ENCODE measurements at places on chromosomes 1 and 21. TPM values are rescaled to one million over a fixed set of nuclear protein-coding genes. Genes with fewer than 3 reads are reported as not detected.

CLCNKB gene
- total RNA-seq = not detected

SPATA46 gene
- not detected for total RNA-seq

C1orf216 gene
- 9.4 TPM for total RNA-seq

SPRTN gene
- 9.6 TPM for total RNA-seq

DNA sequence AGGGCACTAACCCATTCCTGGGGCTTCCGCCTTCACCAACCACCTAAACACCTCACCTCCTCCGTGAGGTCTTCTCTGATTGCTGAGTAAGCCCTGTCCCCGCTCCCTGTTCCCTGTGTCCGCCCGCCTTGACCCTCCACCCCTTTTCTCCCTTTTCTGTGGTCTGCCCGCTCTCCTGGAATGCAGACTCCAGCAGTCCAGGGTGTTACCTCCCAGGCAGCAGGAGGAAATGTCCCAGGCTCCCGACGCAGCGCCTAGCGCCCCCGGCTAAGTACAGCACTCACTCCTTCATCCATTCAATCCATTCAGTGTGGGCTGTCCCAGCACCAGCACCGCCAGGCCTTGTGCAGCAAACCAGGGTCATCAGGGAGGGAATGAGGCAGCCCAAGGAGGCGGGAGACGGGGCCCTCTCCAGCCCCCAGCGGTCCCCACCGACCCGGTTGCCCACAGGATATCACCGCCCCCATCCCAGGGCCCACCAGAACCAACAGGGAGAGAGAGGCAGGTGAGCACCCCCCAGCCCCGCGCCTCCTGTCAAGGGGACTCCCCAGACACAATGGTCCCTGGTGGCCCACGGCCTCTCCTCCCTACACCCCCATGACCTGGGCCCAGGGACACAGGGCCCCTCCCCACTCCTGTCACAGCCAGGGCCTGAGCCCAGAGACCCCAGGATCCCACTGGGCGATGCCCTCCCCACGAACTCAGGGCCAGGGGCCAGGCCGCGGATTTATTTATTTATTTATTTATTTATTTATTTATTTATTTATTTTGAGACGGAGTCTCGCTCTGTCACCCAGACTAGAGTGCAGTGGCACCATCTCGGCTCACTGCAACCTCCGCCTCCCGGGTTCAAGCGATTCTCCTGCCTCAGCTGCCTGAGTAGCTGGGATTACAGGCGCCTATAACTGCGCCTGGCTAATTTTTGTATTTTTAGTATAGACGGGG lies 10.2 kb downstream of the TNFRSF14 start:
- H3K27ac ChIP-seq = no peak overlapping the region
- H3K36me3 ChIP-seq = peaks cover 2% of the 10 kb centered on the region
- H3K27me3 ChIP-seq = no peaks in the 10 kb centered on the region
- DNase-seq = no peak
- H3K4me3 ChIP-seq = no peak overlapping the region

DNA sequence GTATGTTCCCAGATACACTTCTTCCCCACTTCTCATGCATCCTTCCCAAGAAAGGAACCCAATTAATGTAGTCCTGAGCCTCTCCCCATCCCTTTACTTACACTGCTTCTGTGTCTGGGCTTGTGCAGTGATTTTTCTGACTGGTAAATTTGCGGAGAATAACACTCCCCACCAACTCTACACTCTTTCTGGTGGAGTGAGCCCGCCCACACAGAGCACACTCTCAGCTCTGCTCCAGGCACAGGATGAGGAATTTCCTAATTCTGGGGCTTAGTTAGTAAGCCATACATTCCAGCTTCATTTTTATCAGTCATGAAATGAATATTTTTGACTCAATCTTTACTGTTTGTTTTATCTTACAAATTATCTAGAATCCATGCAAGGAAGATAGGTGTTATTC lies 38.6 kb downstream of the FMO4 start:
- H3K27ac ChIP-seq = no peak overlapping the region
- no peaks in the 10 kb centered on the region for H3K36me3 ChIP-seq
- H3K4me3 ChIP-seq = no peak overlapping the region
- peaks cover 16% of the 10 kb centered on the region for H3K27me3 ChIP-seq
- DNase-seq = no peak
- no peaks in the 10 kb centered on the region for H3K4me1 ChIP-seq

- H3K36me3 ChIP-seq = peaks cover 11% of the 10 kb centered on the region
- no peak overlapping the region for H3K4me3 ChIP-seq
- peaks cover 22% of the 10 kb centered on the region for H3K4me1 ChIP-seq
- peak overlapping the region; percentile 50 for H3K27ac ChIP-seq
- no peaks in the 10 kb centered on the region for H3K27me3 ChIP-seq
These were observed 40.7 kb downstream of the NME7 start for GRCh38 chr1:169326956-169327268.

DNA sequence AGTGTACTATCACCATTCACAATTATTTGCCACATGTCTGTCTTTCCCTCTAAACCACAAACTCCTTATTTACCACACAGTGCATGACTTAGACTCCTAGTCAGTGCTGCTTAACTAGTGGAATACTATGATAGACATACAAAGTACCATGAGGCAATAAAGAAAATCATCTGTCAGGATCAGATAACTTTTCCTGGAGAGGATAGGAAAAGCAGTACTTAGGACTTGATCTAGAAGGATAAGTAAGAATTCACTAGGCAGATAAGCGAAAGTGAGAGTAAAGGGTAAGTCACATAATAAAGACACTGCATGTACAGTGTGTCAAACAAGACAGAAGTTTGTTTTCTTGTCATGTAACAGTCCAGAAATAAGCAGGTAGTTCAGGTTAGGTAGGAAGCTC lies 21.2 kb upstream of the TSPAN1 start:
- peak overlapping the region; percentile 5 for H3K27ac ChIP-seq
- H3K4me1 ChIP-seq = no peaks in the 10 kb centered on the region
- H3K36me3 ChIP-seq = no peaks in the 10 kb centered on the region
- no peak overlapping the region for H3K4me3 ChIP-seq

DNA sequence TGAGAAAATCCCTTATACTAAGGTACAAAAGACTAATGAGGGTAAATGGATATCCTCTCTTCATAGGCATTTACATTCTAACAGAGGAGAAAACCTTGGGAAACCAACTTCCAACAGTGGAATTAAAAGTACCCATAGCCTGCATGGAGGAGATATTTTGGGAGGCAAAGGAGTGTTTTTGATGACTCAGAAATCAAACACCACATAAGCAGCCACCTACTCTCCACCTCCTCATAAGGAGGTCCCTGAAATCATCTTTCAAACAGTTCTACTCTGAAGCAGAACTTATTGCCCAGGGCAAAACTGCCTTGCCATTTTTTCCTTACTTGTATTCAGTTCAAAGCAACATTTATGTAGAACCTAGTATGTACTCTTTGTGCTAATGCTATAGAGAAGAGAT lies 211.3 kb downstream of the KCNH1 start:
- H3K4me1 ChIP-seq = no peaks in the 10 kb centered on the region
- no peaks in the 10 kb centered on the region for H3K27me3 ChIP-seq
- no peak overlapping the region for H3K27ac ChIP-seq
- H3K36me3 ChIP-seq = peaks cover 2% of the 10 kb centered on the region
- no peak for DNase-seq

- DNase-seq = peak; percentile 90
- peaks cover 64% of the 10 kb centered on the region for H3K4me1 ChIP-seq
- peak overlapping the region; percentile 58 for H3K27ac ChIP-seq
- peak overlapping the region; percentile 94 for H3K4me3 ChIP-seq
These were observed 23.4 kb upstream of the RNF187 start for GRCh38 chr1:228463559-228464455.

DNA sequence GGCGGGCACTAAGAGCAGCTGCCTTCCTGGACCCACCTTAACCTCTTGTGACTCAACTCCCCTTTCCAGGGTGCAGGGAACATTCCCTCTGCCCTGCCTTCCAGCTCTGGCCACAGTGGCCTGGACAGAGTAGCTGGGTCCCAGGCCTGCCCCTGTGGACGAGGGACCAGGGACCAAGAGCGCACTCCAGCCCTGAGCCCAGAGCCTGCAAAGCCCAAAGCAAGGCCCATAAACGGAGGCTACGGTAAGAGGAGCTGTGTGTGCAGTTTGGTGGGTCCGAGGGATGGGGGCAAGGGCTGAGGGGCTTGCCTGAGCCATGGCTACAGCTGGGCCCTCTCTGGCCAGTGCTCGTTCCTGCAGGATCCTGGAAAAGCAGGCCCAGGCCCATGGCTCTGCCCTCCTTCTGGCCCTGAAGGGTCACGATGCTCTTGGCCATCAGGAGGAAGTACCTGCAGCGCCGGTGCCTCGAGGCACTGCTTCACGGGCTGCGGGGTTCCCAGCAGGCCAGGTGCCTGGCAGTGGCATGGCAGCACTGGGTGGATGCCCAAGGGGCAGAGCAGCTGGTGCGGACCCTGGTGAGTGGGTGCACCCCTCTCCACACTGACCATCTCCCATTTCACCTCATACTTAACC lies 17.8 kb downstream of the MTHFR start:
- no peak overlapping the region for H3K4me3 ChIP-seq
- no peaks in the 10 kb centered on the region for H3K4me1 ChIP-seq
- no peak for DNase-seq
- H3K27ac ChIP-seq = no peak overlapping the region
- no peaks in the 10 kb centered on the region for H3K27me3 ChIP-seq

All from activated T-cell treated with anti-CD3 and anti-CD28 coated beads, Interleukin-2, amount 50 U/mL, for 72 hours (primary cell).